ENCODE measurements at places on chromosomes 12 and 14. TPM values are rescaled to one million over a fixed set of nuclear protein-coding genes. Genes with fewer than 3 reads are reported as not detected.

DNA sequence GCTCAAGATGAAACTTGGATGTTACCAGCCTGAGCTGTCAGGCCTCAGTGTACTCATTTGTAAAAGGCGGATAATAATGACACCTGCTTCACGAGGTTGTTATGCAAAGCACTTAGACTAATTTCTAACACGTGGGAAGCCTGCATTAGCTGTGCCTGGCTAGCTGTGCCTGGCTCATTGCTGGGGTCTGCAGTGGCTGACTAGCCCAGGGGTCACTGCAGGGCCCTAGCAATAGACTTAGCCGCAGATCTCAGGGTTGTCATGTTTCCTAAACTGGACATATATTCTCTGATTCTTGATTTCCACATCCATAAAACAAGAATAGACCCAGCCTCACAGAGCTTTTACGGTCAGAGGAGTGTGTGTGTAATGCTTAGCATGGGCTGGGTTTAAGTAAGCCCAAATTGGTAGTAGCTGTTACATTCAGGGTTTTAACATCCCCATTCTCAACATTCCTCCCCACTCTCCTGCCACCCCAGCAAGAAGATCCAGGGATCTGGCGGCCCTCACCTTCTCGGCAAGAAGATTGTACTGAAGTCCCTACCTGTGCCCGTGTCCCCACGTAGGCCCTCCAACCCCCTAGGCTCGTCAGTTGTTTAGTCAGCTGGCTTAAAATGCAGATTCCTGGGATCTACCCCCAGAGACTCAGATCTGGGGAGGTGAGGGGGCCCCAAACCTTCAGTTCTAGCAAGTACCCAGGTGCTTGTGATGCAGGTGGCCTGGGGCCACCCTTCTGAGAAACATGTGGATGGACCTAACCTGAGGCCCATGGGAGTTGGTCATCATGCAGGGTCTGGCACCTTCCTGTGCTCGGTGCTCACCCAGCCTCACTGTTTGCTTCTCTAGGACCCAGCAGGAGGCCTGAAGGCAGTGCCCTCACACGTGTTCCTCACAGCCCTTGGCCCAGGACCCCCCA, 8.6 kb downstream of the NR4A1 start:
- DNase-seq, result no peak

GRCh38 chr12:96985515-96986362, 78.7 kb downstream of the NEDD1 start:
- DNase-seq, result peak; percentile 20

HIF1A gene
- 241 TPM for total RNA-seq

GRCh38 chr12:77578466-77579220, 252.1 kb upstream of the NAV3 start:
- DNase-seq, result no peak

DNA sequence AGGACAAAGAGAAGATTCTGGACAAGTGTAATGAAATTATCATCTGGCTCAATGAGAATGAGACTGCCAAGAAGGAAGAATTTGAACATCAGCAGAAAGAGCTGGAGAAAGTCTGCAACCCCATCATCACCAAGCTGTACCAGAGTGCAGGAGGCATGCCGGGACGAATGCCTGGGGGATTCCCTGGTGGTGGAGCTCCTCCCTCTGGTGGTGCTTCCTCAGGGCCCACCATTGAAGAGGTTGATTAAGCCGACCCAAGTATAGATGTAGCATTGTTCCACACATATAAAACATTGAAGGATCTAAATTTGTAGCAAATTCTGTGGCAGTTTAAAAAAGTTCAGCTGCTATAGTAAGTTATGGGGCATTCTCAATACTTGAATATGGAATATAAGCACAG, 174.3 kb upstream of the CCND2 start:
- no peak for DNase-seq
